ENCODE measurements at places on chromosomes 2 and 18. TPM values are rescaled to one million over a fixed set of nuclear protein-coding genes. Genes with fewer than 3 reads are reported as not detected.

- DNase-seq: no peak
These were observed at the start of gene STPG4 for GRCh38 chr2:47155091-47155876. Gene STPG4 (minus strand): TSS chr2:47155308. CDS start chr2:47155251, 57 bp downstream.

- no peak for DNase-seq
These were observed 52.4 kb downstream of the ITSN2 start for GRCh38 chr2:24307961-24308360.

GRCh38 chr2:128558441-128558840 lies 239.8 kb upstream of the HS6ST1 start:
- DNase-seq: no peak

DNA sequence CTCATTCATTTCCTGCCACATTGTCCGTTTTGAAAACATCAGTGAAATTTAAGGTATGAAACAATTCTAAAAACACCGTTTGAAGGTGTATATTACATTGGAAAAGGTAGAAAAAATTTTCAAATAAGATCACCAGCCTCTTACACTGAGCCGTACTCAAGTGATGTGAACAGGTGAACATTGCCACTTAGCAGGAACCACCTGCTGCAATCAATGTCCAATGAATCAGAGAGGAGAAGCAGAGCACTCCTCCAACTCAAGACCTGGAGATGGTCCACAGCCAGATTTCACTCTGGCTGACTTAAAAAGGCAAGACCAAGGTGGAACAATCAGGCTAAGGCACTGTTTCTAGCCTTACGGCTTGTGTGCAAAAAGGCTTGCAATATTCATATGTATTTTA lies 110.3 kb upstream of the TTN start:
- no peak for DNase-seq

- DNase-seq: peak; percentile 47
These were observed 37.2 kb downstream of the CASP10 start for GRCh38 chr2:201220102-201220570.

DNA sequence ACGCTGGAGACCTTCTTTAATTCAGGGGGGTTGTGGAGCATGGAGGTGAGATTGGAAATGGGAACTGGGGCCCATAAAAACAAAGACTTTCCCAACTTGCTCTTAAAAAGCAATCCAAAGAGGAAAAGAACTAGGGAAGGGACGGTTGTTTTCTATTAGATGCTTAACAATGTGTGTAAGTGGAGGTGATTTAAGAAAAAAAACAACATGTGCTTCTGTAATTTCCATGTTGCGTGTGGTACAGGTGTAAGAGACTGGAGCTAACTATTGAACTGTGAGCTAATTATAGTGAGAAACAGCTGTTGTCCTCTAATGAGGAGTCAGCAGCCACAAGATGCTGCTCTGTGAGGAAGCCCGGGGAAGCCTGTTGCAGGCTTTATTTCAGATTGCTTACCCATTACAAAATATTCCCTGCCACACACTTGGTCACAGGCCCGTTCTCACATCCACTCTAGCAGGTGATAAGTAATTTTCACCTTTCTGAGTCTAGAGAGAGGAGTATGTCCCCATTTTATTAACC lies 280.6 kb upstream of the PARD3B start:
- DNase-seq: no peak

DNA sequence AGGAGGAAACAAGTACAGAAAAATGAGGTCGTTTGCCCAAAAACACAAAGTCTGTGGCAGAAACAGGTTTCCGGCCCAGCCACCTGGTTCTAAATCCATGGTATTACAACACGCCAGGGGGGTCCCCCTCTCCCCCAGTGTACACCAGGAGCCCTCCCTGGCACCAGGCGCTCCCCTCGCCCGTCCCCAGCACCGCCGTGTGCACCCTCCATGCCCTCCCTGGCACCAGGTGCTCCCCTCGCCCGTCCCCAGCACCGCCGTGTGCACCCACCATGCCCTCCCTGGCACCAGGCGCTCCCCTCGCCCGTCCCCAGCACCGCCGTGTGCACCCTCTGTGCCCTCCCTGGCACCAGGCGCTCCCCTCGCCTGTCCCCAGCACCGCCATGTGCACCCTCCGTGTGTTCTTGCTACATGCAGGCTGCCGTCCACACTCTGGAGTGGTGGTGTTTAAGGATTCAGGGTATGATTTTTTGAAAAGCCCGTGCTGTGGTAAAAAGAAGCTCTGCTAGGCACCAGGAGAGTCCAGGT lies 59.8 kb upstream of the NFATC1 start:
- DNase-seq: no peak

- peak; percentile 42 for DNase-seq
These were observed 22.5 kb upstream of the SPAG16 start for GRCh38 chr2:213261715-213262114.

GRCh38 chr2:12694990-12695774 lies 21.6 kb upstream of the TRIB2 start:
- no peak for DNase-seq

DNA sequence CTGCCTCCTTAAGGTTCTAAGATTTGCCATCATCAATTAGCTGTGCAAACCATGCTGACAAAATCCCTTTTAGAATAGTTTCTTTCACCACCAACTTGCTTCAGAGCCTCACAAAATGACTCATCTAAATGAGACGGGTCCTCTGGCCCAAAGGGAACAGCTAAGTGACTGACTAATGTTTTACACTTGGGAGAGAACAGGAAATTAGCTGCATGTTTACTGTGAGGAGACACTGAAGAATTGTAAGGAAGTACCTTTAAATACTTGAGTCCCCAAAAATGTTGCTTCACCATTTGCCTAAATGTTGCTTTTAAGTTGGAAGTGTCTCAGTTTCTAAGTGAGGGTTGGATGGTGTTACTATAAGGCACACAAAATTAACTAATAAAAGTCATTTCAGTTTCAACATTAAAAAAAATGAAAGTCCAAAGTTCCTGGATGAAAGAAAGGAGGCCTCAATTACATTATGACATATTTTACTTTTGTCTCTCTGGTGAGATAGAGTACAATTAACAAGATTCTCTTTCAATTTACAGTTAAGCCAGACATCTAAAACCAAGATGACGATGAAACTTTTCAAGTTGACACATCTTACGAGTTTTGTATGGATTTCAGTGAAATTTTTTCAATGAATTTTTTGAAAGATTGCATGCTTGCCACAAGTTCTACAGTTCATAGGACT lies 229.1 kb upstream of the FN1 start:
- DNase-seq: peak; percentile 87

DNA sequence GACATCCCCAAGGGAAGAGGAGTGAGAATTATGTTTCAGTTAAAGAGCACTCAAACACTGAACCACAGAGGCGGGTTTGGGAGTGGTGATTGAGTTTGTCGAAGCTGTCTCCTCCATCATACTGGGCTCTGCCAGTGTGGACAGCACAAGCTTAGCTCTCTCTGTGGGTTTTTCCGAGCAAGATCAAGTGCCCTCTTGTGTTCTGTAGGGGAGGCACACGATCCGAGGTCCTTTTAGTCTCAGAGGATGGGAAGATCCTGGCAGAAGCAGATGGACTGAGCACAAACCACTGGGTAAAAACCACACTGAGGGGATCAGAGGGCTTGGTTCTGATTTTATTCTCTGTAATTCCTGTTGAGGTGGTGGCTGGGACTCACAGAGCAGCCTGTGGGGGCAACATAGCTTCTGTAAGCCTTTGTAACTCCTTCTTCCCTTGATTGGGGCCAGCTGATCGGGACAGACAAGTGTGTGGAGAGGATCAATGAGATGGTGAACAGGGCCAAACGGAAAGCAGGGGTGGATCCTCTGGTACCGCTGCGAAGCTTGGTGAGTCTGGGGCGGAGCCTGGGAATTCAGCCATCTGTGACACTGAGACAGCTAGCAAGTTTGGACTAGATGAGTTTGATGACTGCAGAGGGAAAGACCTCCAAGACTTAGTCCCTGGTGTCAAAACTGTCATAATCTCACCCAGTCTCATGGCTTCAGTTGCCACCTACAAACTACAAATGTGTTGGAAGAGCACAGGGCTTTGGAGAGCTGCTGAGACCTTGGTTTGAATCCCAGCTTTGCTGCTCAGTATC lies 2.0 kb downstream of the NAGK start:
- DNase-seq: peak; percentile 56

GRCh38 chr2:151156431-151156830 lies 105.2 kb downstream of the RBM43 start:
- DNase-seq: no peak

DNA sequence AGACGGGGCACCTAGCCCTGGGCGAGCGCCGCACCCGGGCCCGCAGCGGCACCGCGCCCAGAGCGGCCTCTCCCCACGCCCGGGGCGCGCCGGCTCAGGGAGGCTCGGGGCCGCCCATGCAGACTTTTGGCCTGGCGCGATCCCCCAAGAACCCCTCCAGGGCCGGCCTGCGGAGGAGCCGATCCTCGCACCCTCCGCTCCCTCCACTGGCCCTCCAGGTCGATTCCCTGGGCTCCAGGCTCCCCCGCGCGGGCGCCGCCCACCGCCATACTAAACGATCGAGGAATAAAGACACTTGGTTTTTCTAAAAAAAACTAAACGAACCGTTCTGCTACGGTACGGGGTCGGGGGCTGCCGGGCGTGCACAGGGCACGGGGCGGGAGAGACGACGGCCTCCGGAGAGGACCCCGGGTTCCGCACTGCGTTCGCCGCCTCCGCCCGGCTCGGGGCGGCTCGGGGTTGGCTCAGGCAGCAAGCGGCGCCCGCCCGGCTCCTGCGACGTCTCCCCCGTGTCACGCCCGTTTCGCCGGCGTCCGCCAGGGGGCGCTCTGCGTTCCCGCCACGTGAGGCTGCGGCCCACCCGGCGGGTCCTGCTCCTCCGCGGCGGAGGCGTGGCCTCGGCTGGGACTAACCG lies 365 bp upstream of the KHK start:
- peak; percentile 85 for DNase-seq

- peak; percentile 99 for DNase-seq
These were observed 174.9 kb downstream of the ASB1 start for GRCh38 chr2:238601433-238602222.

GRCh38 chr2:58449286-58450010 lies 208.3 kb upstream of the FANCL start:
- no peak for DNase-seq

DNA sequence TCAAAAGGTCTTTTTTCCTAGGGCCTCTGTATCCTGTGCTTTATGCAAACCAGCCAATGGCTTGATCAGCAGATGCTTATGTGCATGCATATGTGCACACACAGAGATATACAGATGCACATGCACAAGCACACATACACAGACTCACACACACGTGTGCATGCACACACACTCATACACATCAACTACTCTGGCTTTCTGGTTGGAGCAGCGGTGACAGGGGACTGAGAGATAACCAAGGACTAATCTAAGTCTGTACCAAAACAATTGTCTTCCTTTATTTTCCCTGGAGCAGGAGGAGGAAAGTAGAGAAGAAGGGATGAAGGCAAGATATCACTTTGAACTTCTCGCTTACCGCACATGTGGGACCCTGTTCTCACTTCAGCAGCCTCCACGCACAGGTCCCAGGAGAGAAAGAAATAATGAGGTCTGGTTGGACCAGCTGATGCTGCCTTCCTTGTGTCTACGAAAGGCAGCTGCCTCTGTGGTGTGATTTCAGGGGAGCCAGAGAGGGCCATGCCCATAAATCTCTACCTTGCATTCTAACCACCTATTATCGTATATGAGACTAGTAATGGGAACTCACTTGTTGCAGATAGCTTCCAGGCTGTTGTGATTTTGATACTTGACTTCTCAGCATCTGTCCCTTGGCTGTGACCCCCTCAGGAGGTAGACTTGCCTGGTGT lies 338.0 kb downstream of the EN1 start:
- no peak for DNase-seq

- no peak for DNase-seq
These were observed 73.2 kb downstream of the TNP1 start for GRCh38 chr2:216786676-216787075.

DNA sequence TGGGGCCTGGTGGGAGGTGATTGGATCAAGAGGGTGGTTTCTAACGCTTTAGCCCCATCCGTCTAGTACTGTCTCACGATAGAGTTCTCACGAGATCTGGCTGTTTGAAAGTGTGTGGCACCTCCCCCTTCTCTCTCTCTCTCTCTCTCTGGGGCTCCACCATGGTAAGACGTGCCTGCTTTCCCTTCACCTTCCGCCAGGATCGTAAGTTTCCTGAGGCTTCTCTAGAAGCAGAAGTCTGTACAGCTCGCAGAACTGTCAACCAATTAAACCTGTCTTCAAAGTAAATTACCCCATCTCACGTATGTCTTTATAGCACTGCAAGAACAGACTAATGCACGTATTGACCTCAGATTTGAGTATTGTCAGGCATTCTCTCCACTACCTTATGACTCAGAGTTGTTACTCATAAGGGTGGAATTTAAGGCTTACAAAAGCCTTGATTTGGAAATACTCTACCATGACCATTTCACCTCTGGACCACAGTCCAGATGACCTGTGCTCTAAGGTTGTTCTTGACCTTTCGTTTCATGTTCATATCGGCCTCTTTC lies 99.5 kb upstream of the AGAP1 start:
- DNase-seq: peak; percentile 47

GRCh38 chr2:208373460-208374089 lies 33.0 kb upstream of the PTH2R start:
- DNase-seq: peak; percentile 76

GRCh38 chr2:130852521-130853115 lies 15.9 kb downstream of the ARHGEF4 start:
- no peak for DNase-seq

- DNase-seq: peak; percentile 50
These were observed 814 bp downstream of the FZD7 start for GRCh38 chr2:202034249-202035088.

DNA sequence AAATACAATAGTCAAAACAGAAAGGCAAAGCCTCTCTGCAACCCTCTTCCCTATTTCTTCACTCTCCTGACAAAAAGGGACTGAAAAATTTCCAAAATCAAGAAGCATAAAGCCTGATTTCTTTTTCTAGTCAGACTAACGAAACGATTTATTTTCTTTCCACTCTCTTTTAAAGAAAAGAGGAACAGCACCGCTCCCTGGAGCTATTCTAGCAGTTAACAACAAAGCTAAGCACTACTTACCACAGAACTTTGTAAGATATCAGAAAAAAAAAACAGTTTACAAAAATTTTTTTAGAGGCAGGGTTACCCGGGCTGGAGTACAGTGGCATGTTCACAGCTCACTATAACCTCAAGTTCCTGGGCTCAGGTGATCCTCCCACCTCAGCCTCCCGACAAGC lies 14.4 kb upstream of the FHL2 start:
- DNase-seq: peak; percentile 46

- no peak for DNase-seq
These were observed 35.5 kb upstream of the CALCRL start for GRCh38 chr2:187483537-187483936.

Gene GBX2
- 0.25 TPM for total RNA-seq

Gene CABYR
- total RNA-seq: 7.3 TPM

Gene CNGA3
- 0.18 TPM for total RNA-seq

Gene CD8B2
- total RNA-seq: not detected

Gene ZNF236
- 13.6 TPM for total RNA-seq

Gene SH3RF3
- total RNA-seq: 8.4 TPM

Gene CYP26B1
- 2.5 TPM for total RNA-seq

Gene OSR1
- 117 TPM for total RNA-seq

Gene UGT1A6
- 0.09 TPM for total RNA-seq

Gene RNF152
- total RNA-seq: 12.8 TPM

Data from fibroblast of the aortic adventitia (primary cell).